ENCODE measurements at places on chromosomes 5 and 9.

GRCh38 chr9:98230789-98231188 lies 24.7 kb downstream of the TBC1D2 start:
- no peak for DNase-seq

DNA sequence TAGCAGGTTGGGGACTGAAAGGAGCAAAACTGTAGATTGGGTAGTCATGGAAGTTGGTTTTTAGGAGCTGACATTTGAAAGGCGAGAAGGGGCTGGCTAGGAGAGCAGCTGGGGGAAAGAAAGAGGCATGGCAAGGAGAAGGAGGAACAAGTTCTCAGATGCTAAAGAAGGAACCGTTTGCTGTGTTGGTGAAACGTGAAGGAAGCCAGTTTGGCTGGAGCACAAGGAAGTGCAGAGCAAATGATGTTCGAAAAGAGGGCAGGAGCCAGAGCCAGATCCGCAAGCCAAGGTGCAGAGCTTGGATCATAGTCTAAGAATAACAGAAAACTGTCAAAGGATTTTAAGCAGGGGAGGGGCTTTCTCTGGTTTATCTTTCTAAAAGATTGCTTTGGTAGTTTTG lies 276.6 kb downstream of the ASTN2 start:
- DNase-seq, result no peak

GRCh38 chr5:125005266-125005665 lies 258.8 kb upstream of the ZNF608 start:
- DNase-seq, result no peak

GRCh38 chr5:87268126-87268969 lies 665 bp downstream of the RASA1 start:
- peak; percentile 67 for DNase-seq

DNA sequence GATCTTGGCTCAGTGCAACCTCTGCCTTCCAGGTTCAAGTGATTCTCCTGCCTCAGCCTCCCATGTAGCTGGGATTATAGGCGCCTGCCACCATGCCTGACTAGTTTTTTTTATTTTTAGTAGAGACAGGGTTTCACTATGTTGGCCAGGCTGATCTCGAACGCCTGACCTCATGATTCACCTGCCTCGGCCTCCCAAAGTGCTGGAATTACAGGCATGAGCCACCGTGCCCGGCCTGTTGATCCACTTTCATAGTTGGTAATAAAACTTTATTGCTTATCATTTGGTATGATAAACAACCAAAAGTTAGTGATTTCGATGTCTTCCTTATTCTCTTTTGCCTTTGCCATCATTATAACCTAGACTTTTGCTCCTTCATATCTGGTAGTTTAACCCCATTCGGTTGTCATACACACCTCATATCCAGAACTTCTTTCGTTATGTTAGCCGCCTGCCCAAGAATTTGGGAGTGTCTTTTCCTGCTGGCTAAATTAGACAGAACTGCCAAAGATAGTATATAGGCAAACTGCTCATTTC lies 45.0 kb downstream of the UBE2R2 start:
- no peak for DNase-seq

DNA sequence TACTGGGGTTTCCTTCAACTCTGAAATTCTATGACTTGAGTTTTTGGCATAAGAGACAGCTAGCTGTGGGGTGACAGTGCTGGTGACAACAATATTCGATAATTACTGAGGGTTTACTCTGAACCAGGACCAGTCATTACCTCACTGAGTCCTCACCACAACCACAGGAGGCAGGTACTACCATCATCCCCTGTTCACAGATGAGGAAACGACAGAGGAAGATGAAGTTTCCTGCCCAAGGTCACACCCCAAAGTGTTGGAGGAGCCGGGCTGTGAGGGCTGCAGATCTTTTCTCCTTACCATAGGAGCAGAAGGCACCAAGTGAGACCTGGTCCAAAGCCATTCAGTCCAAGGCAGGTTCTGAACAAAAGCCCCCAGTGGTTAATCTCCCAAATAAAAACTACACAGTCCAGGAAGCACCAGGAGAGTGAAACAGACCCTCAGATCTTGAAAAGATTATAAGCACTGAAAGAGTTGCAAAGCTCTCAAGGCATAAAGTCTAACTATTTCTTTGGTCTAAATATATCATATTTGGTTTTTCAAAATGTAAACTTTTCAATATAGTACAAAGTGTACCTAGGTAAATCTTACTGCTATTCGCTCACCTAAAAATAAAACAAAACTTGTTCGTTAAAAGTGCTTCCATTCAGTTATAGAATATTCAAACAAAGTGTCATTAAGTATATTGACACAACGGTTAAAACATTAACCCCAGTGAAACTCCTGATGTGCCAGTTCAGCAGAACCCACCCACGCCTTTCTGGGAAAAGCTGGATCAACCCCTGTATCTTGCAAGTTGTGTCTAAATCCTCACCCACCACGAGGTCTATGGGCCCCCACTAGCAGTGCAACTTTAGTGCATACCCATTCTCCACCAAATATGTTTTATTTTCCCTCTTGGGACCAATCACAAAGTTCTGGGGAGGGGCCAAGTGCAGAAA lies 82.6 kb upstream of the EQTN start:
- no peak for DNase-seq

GRCh38 chr5:16480821-16481538 lies 15.4 kb upstream of the ZNF622 start:
- peak; percentile 15 for DNase-seq

All from AG10803 (cell line).